SW 1271 (cell line): ENCODE measurements at places on chromosomes 3 and 15.

DNA sequence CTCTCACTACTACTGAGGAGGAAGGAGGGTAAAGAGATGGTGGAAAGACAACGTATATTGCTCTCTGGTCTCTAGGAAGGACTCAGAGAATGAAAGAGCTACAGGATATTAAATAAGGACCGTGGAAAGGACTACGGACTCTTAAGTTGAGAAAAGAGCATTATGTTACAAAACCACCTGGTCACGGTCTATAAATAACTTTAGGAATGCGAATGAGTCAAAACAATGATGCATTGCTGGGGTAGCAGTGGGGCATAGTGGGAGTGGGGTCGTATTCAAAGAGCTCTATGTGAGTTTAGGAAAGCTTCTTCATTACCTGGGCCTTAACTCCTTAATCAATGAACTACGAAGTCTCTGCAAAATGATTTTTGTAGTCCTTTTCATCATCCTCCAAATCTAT lies 295.7 kb upstream of the SOX14 start:
- DNase-seq = no peak

GRCh38 chr3:172347895-172348679 lies 100.2 kb downstream of the GHSR start:
- DNase-seq = no peak

DNA sequence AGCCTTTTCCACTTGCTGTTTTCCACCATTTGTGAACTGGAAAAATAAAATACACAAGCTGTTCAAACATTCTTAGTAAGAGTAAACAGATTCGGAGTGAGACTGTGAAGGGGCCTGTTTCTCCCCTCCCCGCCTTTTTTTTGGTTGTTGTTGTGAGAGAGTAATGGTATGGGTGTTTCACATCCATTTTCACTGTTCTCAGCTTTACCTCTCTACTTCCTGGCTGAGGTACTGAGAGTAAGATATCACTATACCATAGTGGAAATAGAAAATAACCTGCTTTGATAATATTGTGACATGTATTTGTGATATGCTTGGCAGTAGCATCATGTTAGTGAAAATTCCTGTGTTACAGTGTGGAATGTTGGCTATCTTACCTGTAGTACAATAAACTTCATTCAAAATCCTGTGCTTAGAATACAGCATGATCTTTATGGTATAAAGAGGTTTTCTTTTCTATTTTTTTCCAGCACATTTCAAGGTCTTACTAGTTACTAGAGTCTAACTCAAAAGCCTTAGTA lies 12.0 kb downstream of the CNTN4 start:
- no peak for DNase-seq

DNA sequence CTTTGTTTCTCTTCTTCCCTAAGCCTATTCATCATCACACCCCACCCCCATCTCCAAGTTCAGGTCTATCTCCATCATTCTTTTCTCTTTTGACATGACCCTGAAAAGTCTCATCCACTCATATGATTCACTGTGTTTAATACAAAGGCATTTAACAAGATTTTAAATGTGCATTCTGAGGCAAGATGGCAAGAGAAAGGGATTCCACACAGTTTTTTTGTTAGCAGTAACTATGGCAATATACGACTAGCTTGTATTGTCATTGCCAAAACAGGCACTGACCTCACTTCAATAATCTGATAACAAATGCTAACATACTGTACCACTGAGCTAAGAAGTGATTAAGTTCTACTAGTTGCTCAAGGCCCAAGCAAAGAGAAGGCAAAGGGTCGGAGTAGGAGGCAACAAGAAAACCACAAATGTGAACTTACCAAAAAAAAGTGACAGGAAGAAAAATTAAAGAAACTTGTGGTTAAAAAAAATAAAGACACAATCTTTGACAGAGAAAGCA lies 53.2 kb downstream of the FBN1 start:
- DNase-seq = no peak

DNA sequence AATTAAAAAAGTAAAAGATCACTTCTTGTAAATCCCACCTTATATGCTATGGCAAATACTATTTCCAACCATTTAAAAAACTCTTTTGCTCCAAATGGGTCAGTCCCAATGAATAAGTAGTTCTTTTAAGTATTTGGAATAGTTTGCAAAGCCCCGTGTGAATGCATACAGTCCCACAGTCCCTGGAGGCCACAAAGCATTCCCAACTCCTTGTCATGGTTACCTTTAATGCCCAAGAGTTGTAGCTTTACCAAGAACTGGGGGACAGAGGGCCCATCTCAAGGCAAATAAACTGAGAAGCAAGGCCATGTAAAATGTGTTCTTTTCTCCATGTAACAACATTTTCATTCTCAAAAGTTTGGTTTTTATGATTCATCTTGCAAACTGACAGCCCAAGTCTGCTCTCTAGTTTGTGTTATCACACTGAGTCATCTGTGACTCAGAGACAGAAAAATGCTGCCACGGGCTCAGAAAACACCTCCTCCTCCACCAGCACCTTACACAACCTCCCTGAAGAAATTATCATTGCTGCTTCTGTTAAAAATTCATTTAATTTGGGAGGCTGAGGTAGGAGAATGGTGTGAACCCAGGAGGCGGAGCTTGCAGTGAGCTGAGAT lies 336.2 kb downstream of the ERC2 start:
- DNase-seq = peak; percentile 70
